ENCODE measurements at places on chromosomes 4 and X.
A peak's percentile ranks its signal among the peaks of the same experiment; 100 is the strongest.

DNA sequence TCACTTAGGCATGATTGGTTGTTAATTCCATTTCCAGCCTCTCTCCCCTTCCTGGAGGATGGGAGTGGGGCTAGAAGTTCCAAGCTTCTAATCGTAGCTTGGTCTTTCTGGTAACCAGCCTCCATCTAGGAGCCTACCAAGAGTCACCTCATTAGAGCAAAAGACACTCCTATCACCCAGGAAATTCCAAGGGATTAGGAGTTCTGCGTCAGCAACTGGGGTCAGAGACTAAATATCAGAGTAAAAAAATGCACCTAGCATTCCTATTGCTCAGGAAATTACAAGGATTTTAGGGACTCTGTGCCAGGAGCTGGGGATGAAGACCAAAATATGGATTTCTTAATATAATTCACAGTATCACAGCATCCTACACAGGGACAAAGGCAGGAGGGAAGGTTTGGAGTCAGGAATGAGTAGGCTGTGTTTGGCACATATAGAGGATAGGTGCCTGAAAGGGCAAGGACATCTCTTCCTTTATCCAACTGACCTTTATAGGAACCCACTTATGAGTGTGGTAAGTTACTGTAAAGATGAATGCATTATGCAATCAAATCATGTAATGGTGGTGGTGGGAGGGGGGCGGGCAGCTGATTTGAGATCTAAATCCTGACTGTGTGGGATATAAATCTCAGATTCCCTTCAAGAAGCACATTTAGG, 30.5 kb upstream of the LIMCH1 start:
- H3K4me3 ChIP-seq: no peak overlapping the region
- H3K27ac ChIP-seq: no peak overlapping the region
- H3K27me3 ChIP-seq: no peaks in the 10 kb centered on the region
- no peaks in the 10 kb centered on the region for H3K36me3 ChIP-seq
- DNase-seq: peak; percentile 12
- peaks cover 3% of the 10 kb centered on the region for H3K4me1 ChIP-seq

DNA sequence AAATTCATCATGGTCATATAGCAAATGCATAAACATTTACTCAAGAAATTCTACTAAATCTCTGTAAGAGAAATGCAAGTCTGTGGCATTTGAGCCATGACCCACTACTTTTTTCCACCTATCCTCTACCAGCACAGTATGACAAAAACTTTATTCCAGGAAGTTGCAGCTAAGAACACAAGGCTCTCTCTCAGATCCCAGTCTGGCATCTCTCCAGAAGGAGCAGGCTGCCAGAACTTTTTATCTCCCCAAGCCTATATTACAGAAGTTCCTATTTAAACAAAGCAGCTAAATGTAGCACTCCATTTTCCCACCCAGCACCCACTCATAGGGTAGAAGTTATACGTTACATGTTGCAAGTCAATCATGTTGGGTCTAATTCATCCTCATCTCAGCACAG, 49.3 kb upstream of the EPGN start:
- no peak for DNase-seq
- no peaks in the 10 kb centered on the region for H3K36me3 ChIP-seq
- H3K27me3 ChIP-seq: no peaks in the 10 kb centered on the region
- H3K27ac ChIP-seq: no peak overlapping the region
- H3K4me1 ChIP-seq: no peaks in the 10 kb centered on the region

- no peak overlapping the region for H3K27ac ChIP-seq
- no peaks in the 10 kb centered on the region for H3K4me1 ChIP-seq
- no peak for DNase-seq
- H3K36me3 ChIP-seq: no peaks in the 10 kb centered on the region
- H3K27me3 ChIP-seq: no peaks in the 10 kb centered on the region
Observed at GRCh38 chr4:184613405-184613804, 35.8 kb downstream of the CASP3 start.

DNA sequence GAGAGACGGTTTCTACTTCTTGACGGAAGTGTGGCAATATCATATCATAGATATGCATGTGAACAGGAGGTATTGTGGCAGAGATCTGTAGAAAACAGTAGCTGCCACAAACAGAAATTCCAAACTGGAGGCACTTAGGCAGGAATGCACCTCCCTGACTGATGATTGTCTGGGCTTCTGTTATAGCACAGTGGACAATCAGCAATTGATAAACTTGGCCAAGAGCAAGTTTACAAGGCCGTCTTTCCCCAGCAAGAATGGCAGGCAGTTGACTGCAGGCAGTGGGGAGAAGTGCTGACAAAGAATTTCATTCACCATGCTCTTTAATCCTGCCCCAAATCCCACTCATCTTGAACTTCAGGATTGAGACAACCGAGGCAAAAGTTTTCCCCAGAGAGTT, 114.4 kb upstream of the STOX2 start:
- no peaks in the 10 kb centered on the region for H3K27me3 ChIP-seq
- H3K27ac ChIP-seq: no peak overlapping the region
- DNase-seq: no peak
- no peaks in the 10 kb centered on the region for H3K36me3 ChIP-seq

- H3K27me3 ChIP-seq: no peaks in the 10 kb centered on the region
- H3K27ac ChIP-seq: no peak overlapping the region
- peaks cover 25% of the 10 kb centered on the region for H3K36me3 ChIP-seq
- H3K4me1 ChIP-seq: peaks cover 11% of the 10 kb centered on the region
- no peak overlapping the region for H3K4me3 ChIP-seq
Observed at GRCh38 chr4:186624951-186625350, 69.6 kb upstream of the MTNR1A start.

DNA sequence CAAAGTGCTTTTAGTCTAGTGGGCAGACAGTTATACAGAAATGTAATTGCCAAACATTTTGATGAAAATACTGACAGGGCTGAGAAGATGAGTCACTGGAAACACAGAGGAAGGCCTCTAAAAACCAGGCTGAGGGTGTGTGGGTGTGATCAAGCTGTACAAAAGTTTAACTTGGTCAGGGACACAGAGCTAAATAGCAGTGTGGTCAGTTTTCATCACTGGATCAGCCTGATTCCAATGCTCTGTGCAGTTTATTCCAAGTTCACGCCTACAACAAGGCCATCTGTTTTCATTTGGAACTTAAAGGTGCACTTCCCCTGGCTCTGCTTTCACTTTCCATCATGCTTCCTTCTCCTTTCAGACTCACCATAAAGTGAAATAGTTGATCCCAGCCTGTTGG, 10.6 kb downstream of the CENPVL3 start:
- H3K4me3 ChIP-seq: no peak overlapping the region
- no peaks in the 10 kb centered on the region for H3K4me1 ChIP-seq
- DNase-seq: no peak
- no peaks in the 10 kb centered on the region for H3K36me3 ChIP-seq
- H3K27me3 ChIP-seq: no peaks in the 10 kb centered on the region
- H3K27ac ChIP-seq: no peak overlapping the region

GRCh38 chrX:13024986-13025385, 19.4 kb downstream of the FAM9C start:
- no peaks in the 10 kb centered on the region for H3K36me3 ChIP-seq
- peak; percentile 51 for DNase-seq
- H3K27me3 ChIP-seq: no peaks in the 10 kb centered on the region
- H3K27ac ChIP-seq: no peak overlapping the region
- H3K4me1 ChIP-seq: peaks cover 3% of the 10 kb centered on the region

DNA sequence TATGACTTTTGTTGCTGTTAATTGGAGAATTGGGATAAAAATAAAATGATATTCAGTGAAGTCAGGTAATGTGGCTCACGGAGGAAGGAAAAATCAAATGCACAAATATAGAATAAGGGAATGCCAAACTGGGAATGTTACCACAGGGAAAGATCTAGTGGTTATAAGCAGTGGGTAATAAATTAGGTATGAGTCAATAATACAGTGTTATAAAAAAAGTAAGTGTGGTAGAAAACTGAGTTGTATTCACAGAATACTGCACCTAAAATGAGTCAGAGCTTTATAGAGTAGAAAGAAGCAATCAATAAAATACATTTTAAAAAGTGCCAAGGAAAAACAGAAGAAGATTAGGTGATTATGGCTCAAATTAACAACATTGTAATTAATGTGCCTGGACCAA, 34.5 kb downstream of the INTS12 start:
- H3K27me3 ChIP-seq: no peaks in the 10 kb centered on the region
- no peak overlapping the region for H3K4me3 ChIP-seq
- H3K36me3 ChIP-seq: no peaks in the 10 kb centered on the region
- no peak overlapping the region for H3K27ac ChIP-seq
- no peaks in the 10 kb centered on the region for H3K4me1 ChIP-seq
- no peak for DNase-seq

- no peak overlapping the region for H3K27ac ChIP-seq
- H3K4me3 ChIP-seq: no peak overlapping the region
- no peaks in the 10 kb centered on the region for H3K36me3 ChIP-seq
- DNase-seq: no peak
- H3K27me3 ChIP-seq: no peaks in the 10 kb centered on the region
- no peaks in the 10 kb centered on the region for H3K4me1 ChIP-seq
Observed at GRCh38 chrX:12304261-12304660, 166.0 kb downstream of the FRMPD4 start.

GRCh38 chr4:38343608-38344007, 320.4 kb upstream of the KLF3 start:
- no peak for DNase-seq
- no peak overlapping the region for H3K27ac ChIP-seq

DNA sequence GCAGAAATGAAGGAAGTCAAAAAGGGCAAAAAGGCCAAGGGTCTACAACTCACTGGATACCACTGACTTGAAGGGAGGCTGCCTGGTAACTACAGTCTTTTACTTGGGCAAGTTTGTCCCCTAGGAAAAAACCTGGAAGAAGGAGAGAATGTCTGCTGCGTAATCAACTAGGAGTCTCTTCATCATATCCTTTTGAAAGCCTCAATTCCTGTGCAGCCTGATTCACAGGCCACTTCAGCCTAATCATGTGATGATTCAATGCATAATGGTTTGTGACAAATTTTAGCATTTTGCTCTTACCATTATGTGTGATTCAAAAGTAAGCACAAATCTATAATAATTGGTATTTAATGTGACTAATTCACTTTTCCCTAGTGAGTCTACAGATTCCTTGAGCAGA, 273.6 kb downstream of the FRMPD4 start:
- no peak overlapping the region for H3K27ac ChIP-seq
- H3K4me1 ChIP-seq: no peaks in the 10 kb centered on the region
- no peak overlapping the region for H3K4me3 ChIP-seq
- DNase-seq: no peak
- no peaks in the 10 kb centered on the region for H3K36me3 ChIP-seq
- no peaks in the 10 kb centered on the region for H3K27me3 ChIP-seq

All from trophoblast cell (in vitro differentiated cells and primary cell).